ENCODE measurements at places on chromosomes 2 and 18.

DNA sequence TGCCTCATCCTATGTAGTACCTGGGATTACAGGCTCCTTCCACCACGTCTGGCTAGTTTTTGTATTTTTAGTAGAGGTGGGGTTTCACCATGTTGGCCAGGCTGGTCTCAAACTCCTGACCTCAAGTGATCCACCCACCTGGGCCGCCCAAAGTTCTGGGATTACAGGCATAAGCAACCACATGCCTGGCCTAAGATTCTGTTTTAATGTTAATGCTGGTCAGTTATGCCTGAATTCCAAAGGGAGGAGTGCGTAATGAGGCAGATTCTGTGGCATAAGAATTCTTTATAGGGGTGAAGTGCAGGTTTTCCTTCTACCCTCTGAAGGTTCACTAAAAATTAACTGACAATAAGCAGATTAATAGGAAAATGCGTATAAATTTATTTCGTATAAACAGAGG, 1343.8 kb upstream of the LRRTM1 start:
- no peak for DNase-seq

GRCh38 chr2:162934191-162934590, 95.6 kb upstream of the KCNH7 start:
- DNase-seq: no peak

DNA sequence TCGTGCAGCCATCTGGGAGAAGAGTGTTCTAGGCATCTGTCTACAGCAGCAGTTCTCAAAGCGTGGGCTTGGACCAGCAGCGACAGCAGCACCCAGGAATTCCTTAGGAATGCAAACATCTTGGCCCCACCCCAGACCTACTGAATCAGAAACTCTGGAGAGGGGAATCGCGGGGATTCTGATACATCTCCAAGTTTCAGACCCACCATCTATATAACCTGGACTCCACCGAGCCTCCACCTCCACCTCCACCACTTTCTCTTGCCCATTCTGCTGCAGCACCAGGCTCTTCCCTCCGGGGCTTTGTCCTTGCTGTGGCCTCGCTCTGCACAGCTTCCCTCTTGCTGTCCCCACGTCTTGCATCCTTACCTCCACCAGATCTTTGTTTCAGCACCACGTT, 256.4 kb downstream of the BCL2 start:
- DNase-seq: no peak

DNA sequence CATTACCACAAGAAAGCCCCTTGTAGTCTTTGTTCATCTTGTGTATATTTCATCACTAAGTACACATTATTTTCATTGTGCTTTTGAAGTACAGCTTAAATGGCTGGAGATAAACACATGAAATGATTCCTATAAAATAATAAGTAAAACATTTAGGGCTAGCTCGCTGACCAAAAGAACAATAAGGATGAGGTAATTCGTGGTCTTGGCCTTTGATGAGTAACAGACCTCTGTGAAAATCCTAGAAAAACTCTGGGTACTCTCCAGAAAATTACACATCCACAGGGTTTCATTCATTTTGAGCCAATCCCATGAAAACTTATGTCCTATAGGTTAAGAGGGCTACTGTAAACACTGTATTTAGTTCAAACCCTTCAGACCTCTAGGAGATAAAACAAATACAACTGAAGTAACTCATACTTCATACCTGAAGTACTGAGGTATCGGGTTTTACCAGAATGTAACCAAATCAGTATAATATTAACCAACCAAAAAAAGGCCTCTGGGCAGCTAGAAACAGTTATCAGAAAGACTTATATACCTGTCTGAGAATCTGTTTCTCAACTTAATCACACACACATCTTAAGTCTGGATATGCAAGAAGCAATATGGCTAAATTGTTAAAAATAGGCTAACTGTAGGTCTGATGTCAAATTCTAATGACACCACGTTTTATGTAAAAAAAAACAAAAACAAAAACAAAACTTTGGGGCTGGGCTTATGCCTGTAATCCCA, 31.0 kb downstream of the CFAP36 start:
- no peak for DNase-seq

- DNase-seq: no peak
These were observed 6.1 kb upstream of the INO80B start for GRCh38 chr2:74448771-74449170.

- no peak for DNase-seq
These were observed 192.2 kb downstream of the TCF4 start for GRCh38 chr18:55395799-55396198.

DNA sequence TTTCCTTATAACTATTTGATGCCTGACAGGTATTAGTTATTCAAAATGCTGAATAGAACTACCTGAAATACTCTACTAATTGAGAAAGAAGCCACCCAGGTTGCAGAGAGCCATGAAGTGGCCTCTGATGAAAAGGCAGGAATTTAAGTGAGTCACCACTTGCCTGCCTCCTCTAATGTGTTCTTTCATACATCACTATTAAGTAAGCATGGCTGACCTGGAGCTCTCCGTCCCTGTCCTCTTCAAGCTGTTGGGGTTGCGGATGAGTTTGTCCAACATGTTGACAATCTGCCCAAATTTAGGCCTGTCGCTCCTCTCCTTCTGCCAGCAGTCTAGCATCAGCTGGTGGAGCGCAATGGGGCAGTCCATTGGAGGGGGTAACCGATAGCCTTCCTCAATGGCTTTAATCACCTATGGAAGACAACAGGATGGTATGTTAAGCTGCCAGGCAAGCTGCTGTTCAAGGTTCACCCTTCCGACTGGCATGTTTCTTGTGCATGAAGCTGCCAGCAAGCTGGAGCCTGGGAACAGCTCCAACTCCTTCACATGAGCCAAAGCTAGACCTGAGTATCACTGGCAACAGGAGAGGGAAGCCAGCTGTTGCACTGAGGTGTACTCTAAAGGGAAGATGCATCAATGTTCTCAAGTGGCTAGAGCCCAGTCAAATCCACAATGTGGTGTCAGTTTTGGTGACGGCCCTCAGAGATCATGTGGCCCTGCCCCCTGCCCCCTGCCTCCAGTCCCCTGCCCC, 142.2 kb downstream of the EPHA4 start:
- DNase-seq: no peak

DNA sequence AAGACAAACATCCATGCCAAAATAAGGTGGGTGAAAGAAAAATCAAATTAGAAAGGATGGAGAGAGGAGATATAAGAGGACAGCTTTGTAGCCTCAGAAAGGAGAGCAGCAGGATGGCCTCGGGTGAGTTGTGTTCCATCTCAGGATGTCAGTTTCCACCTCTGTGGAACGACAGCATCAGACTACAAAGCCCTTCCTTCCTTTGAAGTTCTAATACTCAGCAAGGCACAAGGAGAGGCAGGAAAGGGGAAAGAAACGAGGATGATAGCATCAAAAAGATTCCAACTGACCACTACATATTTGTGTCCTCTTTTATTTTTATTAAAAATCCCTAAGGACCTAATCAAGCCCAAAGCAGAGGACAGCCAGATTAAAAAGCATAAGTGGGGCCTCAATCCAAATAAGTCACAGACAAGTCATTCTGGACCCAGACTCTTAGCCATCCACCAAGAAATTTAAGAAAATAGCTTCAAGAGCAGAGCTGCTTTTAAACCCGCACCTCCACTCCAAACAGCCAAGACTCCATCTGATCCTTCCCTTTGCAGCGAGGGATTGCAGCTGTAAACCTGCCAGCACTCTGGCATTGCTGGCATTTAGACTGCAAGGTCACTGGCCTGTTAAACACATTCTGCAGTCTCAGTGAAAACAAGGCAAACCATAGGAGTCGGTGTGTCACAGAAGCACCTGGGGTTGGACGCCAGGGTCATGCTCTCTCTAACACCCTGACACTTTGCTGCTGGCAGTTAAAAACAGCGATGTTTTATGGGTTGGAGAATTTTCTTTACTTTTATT, 314.5 kb upstream of the CHAC2 start:
- DNase-seq: no peak

DNA sequence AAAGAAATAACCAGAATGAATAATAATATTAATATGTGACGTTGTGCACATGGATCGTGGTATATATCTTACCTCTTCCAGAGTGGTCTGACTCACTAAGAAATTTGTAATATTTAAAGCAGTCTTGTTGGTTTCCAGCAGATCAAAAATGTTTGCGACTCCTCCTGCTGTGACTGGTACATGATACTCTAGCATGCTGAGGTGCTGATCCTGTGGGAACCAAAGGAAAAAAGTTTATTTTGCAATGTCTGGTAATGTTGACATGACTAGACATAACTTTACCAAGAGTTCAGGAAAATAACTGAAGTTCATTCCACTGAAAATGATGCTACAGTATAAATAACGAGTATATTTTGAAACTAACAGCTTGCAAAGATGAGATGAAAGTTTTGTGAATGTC, 124.5 kb upstream of the BARD1 start:
- DNase-seq: no peak

Data from activated CD4-positive, alpha-beta T cell treated with anti-CD3 and anti-CD28 coated beads, Interleukin-2, amount 50 U/mL, for 24 hours (primary cell).